ENCODE measurements at places on chromosomes 6 and 20. TPM values are rescaled to one million over a fixed set of nuclear protein-coding genes. Genes with fewer than 3 reads are reported as not detected.

DNA sequence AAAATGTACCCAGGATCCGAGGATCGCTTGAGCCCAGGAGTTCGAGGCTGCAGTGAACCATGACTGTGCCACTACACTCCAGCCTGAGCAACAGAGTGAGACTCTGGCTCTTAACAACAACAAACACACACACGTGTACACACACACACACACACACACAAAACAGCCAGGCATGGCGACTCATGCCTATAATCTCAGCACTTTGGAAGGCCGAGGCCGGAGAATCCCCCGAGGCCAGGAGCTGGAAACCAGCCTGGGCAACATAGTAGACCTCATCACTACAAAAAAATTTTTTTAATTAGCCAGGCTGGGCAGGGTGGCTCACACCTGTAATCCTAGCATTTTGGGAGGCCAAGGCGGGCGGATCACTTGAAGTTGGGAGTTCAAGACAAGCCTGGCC lies 23.3 kb upstream of the ARFGEF2 start:
- no peak for DNase-seq

GRCh38 chr6:30776390-30777154 lies 32.2 kb upstream of the IER3 start:
- DNase-seq, result no peak

DNA sequence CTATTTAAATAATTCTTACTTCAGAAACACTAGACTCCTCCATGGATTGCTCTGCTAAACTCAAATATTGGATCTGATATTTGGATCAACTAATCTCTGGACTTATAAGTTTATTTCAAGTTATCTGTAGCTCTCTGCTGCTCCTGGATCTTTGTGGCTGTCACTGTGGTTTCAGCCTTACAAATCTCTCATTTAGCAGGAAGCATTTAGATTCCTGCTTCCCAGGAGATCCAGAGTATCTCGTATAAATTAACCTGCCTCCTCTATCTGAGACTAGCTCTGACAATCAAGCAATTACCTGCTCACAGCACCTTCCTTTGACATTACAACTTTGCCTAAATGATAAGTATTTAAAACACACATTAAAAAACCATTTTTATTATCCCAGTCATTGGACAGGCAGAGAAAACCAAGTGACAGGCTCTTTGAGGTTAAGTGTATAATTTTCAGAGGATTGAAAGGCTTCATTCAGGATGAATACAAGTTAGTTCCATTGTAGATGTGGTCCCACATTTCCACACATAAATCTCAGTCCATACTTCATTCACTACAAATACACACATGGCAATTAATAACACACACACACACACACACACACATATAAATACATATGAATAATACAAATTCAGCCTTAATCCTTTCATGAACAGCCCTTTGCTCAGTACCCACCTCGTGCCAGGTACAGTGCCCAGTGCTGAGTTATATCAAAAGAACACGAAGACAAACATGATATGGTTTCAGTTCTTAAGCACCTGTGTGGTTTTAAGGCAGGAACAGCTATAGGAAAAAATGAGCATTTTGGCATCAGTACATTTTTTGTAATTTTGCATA lies 55.5 kb upstream of the PLCB1 start:
- no peak for DNase-seq

DNA sequence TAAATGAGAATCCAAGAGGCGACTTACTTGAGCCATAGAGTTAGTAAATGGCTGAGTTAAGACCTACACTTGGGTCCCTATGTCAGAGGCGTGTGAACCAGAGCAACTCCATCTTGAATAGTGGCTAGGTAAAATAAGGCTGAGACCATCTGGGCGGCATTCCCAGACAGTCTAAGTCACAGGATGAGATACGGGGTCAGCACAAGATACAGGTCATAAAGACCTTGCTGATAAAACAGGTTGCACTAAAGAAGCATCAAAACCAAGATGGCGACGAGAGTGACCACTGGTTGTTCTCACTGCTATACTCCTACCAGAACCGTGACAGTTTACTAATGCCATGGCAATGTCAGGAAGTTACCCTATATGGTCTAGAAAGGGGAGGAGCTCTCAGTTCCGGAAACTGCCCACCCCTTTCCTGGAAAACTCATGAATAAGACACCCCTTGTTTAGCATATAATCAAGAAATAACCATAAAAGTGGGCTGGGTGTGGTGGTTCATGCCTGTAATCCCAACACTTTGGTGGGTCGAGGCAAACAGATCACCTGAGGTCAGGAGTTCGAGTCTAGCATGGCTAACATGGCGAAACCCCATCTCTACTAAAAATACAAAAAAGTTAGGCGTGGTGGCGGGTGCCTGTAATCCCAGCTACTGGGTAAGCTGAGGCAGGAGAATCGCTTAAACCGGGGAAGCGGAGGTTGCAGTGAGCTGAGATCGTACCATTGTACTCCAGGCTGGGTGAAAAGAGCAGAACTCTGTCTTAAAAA lies 43.9 kb upstream of the EEF1A1 start:
- no peak for DNase-seq

DNA sequence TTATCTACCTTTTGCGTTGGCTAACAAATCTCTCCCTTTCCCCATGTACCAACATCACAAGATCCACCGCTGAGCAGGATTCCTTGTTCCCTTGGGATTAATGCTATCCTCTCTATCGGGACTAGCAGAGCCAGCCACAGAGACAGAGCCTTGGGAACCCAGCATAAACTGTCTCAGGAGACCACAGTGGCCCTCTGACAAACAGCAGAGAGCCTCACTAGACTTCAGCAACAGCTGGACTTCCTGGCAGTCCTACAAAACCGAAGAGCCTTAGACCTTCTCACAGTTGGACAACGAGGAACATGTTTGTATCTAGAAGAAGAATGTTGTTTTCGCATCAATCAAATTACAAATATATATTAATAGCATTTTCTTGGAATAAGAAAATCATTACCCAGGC lies 39.6 kb upstream of the POU5F1 start:
- DNase-seq, result no peak

DNA sequence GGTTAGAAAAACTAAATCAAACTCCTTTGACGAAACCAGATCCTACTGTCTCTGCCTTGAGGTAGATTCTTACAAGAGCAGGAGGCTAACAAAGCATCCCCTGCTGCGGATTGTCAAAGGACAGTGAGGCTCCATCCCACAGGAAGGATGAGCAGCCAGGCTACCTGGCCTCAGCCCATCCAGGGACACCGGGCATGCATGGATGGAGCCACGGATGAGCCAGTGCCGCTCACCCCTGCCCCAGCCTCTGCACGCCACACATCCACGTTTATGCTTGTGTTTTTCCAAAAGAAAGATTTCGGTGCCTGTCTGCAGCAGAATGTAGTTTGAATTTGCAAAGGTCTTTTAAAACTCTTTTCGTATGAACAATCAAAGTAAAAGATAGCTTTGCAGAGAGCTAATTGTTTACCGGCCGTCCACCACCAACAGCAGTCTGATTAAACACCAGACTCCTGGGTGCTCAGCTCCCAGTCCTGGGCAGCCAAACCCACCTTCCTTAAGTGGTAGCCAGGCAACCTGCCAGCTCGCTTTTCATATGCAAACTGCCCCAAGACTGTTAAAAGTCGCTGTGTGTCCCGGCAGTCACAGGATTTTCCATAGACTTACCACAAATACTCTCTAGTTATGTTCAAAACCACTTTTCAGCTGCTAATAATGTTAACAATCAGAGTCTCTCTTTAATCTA lies 999 bp downstream of the THBS2 start:
- DNase-seq, result peak; percentile 52

- no peak for DNase-seq
Observed at GRCh38 chr6:16639684-16640480, 121.4 kb downstream of the ATXN1 start.

GRCh38 chr6:44432726-44433125 lies 45.2 kb downstream of the CDC5L start:
- no peak for DNase-seq

GRCh38 chr6:98880486-98880885 lies 46.1 kb downstream of the POU3F2 start:
- DNase-seq, result no peak

DNA sequence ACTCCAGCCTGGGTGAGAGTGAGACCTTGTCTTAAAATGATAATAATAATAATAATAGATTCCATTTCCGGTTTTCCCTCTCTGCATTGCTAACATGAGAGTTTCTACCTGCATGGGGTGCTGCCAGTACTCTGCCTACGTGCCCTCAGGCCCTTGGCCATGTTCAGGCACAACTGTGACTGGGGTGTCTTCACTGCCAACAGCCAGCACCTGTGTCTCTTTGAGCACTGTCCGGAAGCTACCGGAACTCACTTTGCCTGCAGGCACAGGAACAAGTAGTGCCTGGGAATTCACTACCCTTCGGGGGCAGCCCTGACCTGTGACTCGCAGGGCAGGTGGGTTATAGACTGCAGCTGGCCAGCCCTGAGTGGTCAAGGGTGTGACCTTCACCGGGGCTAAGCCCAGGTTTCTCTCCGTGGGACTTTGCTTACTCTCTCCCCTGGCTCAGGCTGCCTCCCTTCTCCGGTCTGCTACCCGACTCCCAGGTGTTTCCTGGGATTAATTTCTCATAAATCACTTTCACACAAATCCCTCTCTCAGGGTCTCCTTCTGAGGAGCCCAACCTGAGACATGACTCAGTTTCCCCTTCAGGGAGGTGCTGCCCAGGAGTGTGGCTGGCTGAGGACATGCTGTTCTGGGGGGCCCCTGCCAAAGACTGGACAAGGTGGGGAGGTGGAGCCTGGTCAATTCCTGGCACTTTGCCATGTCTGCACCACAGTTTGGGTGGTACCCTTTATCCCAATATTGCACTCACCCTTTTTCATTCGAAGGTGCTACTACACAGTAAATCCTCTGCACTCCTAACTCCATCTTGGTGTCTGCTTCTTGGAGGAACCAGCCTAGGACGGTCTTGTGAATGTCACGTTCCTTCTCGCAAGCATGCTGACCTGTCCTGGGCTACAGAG lies 79.5 kb upstream of the RALGAPA2 start:
- no peak for DNase-seq

The EMILIN3 gene
- total RNA-seq, result 7.0 TPM
